GM13977 (cell line): ENCODE measurements at places on chromosomes 5 and 9.

DNA sequence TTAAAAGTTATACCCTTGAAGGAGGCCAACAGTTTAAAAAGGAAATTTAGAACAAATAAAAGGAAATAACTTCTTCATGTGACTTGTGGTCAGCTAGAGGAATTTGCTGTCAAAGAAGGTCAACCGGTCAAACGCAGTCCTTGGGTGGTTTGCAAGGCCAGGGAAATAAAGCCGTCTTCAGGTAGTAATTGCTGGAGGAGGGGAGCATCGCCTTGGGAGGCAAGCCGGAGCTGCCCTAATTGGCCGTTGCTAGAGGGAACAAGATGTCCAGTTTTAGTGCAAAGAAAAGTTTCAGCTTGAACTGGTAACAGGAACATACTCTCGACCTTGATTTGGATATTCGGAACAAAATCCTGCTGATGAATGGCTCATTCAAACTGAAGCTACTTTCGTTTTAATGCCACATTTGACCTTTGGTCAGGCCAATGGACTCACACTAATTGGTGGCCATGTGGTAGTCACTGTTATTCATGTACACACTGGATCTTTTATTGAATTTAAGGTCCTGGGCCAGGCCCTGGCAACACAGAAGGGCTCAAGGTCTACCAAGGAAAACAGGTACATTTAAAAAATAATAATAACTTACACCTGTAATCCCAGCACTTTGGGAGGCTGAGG is 47.0 kb upstream of the MYO10 start:
- no peak for DNase-seq

DNA sequence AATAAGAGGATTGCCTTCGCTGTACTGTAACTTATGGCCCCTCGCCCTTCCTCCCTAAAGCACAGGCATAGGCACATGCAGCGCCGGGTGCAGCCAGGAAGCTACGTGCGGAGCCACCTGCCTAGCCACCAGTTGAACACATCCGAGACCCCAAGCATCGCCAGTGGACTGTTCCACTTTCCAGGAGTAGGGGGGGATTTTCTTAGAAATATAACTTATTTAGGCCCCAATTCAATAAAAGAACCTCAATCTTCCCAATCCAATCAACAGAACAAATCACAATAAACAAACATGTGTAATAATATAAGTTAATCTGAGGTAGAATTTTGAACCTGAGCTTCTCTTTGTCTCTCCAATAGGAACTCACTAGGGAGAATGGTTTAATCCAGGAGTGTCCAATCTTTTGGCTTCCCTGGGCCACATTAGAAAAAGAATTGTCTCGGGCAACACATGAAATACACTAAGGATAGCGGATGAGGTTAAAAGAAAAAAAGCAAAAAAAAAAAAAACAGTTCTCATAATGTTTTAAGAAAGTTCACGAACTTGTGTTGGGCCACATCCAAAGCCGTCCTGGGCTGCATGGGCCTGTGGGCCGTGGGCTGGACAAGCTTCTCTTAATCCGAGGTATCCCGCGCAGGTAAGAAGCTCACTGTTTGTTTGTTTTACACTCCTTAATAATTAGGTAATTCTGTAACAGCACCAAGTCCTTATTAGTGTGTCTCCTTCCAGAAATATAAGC is 22.0 kb upstream of the NIPBL start:
- DNase-seq, result no peak

GRCh38 chr5:88948746-88949600 is 66.0 kb upstream of the MEF2C start:
- no peak for DNase-seq

GRCh38 chr5:107778647-107779046 is 107.9 kb upstream of the EFNA5 start:
- no peak for DNase-seq

DNA sequence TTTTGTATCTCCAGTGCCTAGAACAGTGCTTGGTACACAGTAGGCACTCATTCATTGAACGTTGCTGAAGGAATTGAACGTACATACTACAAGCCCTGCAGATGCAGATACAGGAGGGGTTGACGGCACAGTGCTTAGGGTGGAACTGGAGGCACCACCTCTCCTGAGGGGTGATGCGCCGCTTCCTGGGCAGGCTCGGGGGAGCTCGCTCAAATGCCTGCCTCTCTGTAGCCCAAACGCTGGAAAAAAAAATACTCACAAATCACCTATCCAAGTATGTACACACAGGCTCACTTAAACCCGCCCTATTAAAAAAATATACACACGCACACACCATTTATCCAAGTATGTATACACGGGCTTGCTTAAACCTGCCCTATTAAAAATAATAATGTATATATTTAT is 536 bp upstream of the COMMD10 start:
- peak; percentile 63 for DNase-seq

DNA sequence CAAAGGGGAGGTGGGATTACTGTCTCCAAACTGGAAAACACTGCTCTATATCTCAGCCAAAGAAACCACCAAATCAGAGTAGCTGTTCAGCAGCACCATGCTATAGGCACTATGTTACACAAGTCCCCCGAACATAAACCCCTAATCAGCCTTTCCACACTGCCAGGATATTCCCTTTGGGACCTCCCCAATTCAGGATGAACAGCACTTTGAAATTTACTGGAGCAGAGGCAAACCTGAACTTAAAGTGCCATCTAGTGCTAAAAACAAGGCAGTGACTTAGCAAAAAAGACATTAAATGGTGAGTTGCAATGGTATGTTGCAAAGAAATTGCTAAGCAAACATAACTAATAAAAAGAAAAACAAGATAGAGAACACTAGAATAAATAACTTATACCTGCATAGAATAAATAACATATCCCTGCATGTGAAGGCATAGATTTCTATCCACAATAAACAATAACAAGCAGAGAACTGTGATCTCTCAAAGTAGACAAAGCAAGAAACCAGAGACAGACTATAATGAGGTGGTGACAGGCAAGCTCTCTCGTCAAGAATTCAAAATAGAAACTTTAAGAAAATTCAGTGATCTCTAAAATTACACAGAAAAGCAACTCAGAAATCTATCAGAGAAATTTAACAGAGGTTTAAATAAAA is 584.4 kb upstream of the ACO1 start:
- DNase-seq, result no peak

DNA sequence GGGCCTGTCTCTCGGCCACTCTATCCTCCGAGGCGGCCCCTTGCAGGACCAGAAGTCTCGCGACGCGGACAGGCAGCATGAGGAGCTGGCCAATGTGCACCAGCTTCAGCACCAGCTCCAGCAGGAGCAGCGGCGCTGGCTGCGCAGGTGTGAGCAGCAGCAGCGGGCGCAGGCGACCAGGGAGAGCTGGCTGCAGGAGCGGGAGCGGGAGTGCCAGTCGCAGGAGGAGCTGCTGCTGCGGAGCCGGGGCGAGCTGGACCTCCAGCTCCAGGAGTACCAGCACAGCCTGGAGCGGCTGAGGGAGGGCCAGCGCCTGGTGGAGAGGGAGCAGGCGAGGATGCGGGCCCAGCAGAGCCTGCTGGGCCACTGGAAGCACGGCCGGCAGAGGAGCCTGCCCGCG is 283.5 kb downstream of the ARHGEF28 start:
- DNase-seq, result no peak

DNA sequence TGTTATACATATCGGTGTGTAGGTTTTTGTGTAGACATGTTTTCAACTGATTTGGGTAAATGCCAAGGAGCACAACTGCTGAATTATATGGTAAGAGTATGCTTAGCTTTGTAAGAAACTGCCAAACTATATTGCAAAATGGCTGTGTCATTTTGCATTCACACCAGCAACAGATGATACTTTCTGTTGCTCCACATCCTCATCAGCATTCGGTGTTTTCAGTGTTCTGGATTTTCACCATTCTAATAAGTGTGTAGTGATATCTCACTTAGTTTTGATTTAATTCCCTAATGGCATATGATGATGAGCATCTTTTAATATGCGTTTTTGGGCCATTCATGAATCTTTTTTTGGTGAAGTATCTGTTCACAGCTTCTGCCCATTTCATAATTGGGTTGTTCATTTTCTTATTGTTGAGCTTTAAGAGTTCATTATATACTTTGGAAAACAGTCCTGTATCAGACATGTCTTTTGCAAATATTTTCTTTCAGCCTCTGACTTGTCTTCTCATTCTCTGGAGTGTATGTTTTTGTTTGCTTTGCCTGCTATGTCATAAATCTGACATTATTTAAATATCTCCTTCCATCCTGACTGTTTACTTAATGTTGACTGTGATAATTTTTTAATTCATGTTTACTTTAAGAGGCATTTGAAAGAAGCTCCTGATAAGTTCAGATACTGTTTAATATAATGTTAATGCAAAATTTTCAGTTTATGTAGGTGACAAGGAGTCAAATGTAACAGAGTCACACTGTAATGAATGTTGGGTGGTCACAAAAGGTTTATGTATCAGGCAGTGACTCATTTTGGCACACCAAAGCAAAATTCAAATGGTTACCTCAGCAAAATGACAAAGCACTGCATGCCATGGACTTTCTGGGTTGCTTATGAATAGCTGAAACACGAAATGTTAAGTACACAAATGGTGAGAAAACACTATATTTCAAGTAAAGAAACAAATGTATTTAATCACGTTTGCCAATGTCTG is 181.1 kb upstream of the DAB2 start:
- no peak for DNase-seq

GRCh38 chr9:86168256-86168655 is 68.9 kb upstream of the GOLM1 start:
- no peak for DNase-seq

DNA sequence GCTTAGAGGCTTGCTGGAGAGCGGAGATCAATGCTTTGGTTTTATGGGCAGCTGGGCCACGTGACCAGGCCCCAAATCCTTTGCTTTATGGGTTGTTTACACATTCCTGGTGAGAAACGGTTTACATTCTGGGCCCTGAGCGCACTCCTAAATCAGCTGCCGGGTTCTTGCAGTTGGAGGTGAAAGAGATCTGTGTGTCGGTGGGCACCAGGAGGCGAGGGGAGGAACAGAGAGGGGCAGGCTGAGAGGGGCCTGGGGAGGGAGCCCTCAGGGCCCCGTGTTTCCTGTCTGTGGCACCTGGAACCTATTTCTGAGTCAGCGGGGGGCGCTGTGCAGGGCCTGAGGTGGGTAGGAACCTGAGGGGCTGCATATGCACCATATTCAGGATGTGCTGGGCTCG is 63.5 kb upstream of the HAND1 start:
- DNase-seq, result no peak

DNA sequence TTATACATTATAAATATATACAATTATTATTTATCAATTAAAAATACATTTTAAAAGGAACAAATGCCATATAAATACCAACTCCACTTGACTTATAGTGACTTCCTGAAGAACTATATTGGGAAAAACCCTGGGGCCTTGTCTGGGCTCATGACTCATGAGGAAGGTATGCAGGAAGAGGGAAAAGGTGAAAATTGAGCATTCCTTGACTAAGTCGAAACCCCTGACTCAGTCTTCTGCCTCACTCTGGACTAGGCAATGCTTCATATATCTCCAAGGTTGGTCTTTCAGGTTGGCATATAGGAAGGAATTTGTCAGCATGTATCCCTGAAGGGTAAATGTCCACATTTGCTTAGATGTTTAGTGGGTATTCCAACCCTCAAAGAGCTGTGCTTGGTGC is 78.5 kb downstream of the SH3TC2 start:
- DNase-seq, result no peak
